ENCODE measurements at places on chromosomes 3 and 15.

DNA sequence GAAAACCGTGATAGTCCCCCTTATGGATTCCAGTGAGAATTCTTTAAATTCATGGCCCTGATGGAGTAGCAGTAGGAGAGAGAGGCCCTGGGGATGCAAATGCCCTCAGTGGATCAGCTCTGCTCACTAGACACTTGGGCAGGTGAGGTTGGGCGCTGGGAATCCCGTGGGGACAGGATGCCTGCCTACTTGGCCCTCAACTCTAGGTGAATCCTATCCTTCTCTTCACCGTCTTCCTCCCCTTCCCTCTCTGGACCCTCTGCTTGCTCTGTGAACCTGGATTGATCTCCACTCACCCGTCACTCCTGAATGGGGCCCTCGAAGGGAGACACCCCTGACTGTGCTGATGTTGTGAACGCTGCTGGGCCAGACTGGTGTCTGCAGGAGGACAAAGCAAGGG is 77.4 kb downstream of the SEC22A start:
- no peak for DNase-seq

GRCh38 chr15:48777645-48778330 is 33.1 kb downstream of the CEP152 start:
- no peak for DNase-seq

- no peak for DNase-seq
These were observed 112.1 kb upstream of the TMEM108 start for GRCh38 chr3:132926098-132926497.

DNA sequence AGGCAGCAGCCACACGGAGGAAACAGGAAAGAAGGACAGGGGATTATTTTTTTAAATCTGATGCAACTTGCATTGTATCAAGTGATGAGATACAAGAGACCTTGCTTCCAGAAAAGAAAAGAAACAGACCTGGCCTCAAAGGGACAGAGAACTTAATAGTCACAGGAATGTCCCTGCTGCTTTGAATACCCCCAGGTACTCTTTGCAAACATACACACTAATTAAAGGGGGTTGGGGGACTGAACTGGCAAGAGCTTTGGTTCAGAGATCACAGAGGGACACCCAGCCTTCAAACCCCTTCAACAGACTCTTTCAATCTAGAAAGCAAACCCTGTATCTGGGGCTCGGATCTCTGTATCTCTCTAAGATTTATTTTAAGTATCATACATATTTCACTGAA is 18.0 kb downstream of the TNIK start:
- DNase-seq: no peak

DNA sequence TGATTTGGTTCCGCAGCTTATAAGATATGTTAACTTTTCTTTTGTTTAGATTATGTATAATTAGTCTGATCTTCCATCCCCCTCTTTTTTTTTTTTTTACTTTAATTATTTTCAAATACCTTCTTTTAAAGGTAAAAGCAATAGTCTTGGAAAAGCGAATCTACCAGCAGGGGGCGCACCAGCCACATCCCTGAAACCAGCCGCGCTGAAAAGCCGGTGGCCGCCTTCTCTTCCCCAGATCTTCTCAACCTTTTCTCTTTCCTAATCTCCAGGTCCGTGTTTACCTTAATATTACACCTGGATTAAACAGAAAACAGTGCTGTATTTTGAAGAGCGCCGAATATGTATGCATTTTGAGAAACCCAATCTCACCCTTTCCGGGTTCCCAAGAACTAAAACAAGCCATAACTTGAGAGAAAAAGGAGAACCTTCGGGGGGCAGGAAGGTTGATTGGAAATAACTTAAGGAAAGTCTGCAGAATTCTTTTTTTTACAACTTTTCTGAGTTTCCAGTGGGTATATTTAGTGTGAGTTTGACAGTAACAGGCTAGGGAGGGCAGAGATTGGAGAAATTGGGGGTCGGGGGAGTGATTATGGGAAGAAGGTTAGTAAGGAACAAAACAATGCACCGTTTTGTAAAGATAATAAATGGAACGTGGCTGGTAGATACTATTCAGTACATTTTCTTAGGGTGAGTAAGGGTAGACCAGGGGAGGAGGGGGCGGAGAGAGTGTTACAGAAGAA is 2.0 kb upstream of the SOX2 start:
- no peak for DNase-seq

DNA sequence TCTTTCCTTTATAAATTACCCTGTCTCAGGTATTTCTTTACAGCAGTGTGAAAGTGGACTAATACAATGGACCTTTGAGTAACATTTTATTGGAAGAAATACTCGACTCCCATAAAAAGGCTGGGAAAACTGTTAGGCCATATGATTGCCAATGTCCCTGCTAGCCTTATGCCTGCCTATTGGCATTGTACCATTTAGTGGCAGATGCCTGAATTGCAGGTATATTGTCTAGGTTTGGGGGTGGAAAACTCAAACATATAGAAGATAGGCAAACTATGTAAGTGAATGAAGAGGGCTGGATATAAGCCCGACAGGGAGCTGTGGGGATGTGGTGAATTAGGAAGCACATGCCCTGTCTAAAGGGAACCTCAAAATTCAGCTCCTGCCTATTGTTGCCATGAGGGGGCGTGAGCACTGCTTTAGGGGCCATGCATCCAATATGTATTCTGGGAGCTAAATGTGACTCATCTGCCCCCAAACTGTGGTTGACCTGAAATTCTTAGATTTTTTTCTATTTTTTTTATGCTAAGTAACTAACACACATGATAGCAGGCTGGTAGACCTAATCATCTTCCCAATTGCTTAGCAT is 65.2 kb upstream of the TRA2B start:
- DNase-seq: no peak

GRCh38 chr3:142586803-142587406 is 8.4 kb upstream of the ATR start:
- DNase-seq: peak; percentile 35

DNA sequence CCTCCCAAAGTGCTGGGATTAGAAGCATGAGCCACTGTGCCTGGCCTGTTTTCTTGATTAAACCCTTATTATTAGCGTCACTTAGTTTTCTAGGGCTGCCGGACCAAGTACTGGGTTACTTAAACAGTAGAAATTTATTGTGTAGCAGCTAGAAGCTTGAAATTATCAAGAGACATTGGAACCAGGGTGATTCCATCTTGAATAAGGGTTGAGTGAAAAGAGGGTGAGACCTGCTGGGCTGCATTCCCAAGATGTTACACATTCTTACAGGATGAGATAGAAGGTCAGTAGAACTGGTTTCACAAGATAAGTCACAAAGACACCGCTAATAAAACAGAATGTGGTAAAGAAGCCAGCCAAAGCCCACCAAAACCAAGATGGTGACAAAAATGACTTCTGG is 18.6 kb upstream of the FSTL1 start:
- DNase-seq: no peak

DNA sequence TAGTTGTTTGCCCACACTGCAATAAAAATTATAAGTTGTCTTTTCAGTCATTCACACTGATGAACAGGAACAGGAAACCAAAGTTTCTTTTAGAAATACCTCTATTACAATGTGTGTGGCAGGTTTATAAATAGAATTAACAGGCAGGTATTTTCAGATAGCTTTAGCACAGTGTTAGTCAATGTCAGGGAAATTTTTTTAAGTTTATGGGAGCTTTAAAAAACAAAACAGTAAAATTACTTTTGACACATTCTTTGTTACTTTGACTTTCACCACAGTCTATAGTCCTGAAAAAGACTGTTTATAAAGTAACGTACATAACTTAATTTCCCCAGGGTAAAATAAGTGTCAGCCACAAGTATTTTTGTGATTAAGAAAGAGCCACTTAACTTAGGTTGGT is 38.1 kb downstream of the SERPINI1 start:
- no peak for DNase-seq

DNA sequence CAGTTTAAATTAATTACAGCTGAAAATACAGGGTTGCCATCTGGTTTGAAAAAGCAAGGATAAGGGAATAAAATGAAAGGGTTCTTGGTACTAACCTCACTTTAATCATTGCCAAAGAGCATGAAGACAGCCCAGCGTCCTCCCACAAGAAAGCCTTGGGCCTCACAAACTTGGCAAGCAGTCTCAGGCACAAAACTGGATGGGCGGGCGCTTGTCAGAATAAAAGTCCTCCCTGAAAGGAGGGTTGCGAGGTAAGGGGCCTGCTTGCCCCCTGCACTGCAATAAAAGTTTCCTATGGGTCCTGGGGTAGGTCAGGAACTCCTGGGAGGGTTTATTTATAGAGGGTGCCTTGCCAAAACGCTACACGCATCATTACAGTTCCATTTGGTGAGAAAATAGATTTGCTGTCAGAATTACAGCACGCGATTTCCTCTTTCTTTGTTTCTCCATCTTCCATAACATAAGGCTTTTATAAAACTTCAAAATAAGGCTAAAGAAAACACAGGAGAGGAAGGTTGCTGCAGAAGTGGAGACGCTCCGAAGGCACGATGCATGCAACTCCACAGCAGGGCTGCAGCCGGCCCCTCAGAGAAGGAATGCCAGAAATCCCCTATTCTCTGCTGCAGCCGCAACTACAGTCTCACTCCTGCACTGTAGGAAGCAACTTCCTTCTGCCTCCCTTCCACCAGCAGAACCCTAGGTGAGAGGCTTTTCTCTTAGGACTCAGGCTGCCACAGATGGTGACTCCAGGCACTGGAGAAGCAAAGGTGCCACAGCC is 61.3 kb downstream of the VGLL4 start:
- DNase-seq: no peak

DNA sequence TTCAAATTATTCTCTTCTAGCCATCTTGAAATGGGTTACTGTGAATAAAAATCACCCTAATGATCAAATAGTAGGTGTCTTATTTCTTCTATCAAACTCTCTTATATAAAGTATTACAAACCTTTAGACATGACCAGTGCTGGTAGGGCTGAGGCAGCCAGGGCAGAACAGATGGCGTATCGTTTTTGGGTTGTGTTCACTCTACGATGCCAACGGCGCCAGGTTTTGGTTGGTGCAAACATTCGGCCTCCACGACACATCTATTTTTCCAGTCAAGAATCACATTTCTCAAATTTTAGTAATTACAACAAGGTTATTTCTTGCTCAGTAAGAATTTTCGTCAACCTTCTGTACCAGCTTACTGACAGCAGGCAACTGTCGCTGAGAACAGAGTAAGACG is 2.2 kb downstream of the RPL4 start:
- no peak for DNase-seq

Data from D721Med (cell line).